HFF-Myc (cell line): ENCODE measurements at places on chromosomes 16 and 17.
A peak's percentile ranks its signal among the peaks of the same experiment; 100 is the strongest.

- no peak for DNase-seq
Measured at GRCh38 chr16:57478396-57479204, 7.7 kb downstream of the DOK4 start.

- no peak for DNase-seq
Measured at GRCh38 chr17:19021622-19022083, 17.1 kb upstream of the FAM83G start.

DNA sequence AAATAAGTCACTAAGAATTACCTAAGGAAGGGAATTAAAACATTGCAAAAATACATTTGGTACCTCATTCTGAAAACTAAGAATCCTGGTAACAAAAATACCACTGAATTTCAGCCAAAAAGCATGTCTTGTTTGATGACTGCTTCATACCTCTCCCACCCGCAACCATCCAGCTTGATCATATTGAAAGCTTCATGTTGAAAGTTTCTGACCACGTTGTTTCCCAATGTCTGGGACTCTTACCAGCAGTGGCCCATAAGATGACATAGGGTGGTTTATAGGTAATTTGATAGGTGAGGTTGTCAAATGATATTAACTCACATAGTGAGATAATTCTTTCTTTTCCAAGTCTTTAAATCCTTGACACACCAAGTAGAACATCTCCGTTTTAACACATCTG is 139.3 kb downstream of the CDH11 start:
- DNase-seq: no peak

- DNase-seq: peak; percentile 26
Measured at GRCh38 chr17:65987988-65988387, 203.9 kb downstream of the CEP112 start.

- no peak for DNase-seq
Measured at GRCh38 chr16:80123189-80123588, 417.6 kb upstream of the DYNLRB2 start.

- DNase-seq: no peak
Measured at GRCh38 chr16:569445-570254, at the start of gene PIGQ. Gene PIGQ (plus strand): TSS chr16:569968. CDS start chr16:574075, 4,107 bp downstream.

- DNase-seq: no peak
Measured at GRCh38 chr17:37750768-37751475, 6.1 kb upstream of the HNF1B start.

DNA sequence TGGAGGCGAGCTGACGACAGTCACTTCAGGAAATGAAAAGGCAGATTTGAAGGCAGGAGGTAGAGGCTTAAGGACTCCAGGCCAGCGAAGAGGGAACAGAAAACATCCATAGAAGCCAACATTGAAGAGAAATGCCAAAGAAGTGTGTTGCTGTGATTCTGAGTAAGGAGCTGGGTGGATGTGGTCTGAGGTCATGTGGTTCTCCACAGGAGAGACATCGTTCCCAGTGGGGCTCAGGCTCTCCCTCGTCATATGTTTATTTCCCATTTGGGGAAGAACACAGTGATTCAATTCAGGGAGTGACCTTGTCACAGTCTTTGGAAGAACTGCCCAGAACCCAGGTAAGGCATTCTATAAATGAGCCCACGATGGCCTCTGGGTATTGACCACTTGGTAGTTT is 6.6 kb upstream of the PMP22 start:
- no peak for DNase-seq

GRCh38 chr17:50765454-50766221 is 1.7 kb downstream of the ANKRD40CL start:
- DNase-seq: no peak

DNA sequence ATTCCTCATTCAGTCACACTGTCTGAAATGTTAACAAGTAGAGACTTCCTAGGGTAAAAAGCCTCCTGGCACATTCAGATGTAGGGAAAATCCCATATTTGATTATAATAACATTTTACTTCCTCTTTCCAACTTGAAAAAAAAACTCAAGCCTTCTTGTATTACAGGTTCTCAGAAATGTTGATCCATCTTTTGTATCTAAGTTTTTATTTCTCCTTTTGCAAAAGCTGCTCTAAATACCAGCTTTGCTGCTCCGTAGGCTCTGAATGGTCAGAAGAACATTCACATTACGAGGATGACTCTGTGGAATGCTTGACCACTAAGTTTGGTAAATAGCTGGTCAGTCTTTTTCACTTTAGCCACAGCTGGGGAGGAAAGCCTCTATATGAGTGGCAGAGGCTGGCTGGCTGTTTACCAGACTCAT is 13.2 kb upstream of the HEATR6 start:
- no peak for DNase-seq

GRCh38 chr17:28553000-28553505 is 629 bp upstream of the UNC119 start:
- no peak for DNase-seq

GRCh38 chr17:63402431-63403212 is 43.5 kb downstream of the CYB561 start:
- DNase-seq: no peak

DNA sequence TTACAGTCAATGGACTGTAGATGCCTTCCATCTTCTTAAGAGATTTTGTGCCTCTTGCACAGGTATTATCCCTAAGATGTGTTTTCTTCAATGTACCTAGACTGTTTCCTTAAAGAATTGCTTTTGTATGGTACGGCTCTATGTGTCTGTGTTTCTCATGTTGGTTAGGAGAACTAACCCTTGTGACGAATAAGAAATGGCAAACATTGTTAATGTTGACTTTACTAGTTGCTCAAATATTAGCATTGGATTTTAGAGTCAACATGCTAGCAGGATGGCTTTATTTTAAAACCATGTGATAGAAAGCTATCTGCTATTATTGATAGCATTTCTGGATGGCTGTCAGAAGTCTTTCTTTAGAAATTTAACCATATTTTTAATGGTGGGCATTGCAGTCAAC is 34.5 kb downstream of the WWOX start:
- DNase-seq: no peak

DNA sequence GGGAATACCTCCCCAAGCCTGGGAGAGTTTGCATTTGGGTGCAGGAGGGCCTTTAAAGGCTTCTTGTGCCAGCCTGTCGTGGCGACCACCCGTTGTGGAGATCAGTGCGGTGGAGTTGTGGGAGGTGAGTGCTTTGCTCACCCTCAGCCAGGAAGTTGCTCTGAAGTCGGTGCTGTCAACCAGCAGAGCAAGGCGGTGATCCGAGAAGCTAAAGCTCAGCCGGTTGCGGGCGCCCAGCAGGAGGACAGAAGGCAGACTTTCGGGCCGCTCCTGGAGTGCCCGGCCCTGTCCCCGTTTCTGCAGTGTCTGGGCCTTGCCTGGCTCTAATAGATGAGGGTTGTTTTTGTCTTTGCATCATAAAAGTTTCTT is 1.4 kb downstream of the UBE2I start:
- no peak for DNase-seq

DNA sequence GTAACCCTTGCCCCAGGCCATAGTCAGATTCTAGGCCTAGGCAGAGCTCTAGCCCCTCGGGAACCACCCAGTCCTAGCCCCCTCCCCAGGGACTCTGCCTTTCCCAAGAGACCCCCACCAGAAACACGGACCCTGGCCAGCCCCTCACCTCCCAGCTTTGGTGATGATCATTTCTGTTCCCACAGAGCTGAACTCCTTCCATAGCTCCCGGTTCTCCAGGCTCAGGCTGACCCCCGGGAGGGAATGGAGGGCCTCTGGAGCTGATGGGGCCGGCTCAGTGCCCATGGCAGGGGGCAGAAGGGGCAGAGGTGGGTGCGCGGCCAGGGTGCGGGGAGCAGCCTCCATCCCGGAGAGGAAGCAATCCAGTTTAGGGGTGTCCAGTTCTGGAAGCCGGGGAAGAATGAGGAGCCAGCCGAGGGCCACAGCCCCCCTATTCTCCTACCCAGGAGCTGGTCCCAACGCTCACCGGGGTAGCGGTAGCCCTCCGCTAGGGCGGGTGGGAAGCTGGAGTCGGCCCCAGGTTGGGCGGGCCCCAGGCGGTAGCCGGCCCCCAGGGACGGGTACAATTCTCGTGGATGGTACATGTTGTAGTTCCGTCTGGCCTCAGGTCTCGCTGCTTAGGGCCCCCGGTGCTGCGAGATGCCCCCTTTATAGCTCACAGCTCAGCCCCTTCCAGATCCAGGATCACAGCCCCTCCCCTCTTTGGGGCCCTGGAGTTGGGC is 953 bp downstream of the TBX6 start:
- no peak for DNase-seq

GRCh38 chr17:13266606-13267005 is 248.8 kb upstream of the ELAC2 start:
- DNase-seq: peak; percentile 10

DNA sequence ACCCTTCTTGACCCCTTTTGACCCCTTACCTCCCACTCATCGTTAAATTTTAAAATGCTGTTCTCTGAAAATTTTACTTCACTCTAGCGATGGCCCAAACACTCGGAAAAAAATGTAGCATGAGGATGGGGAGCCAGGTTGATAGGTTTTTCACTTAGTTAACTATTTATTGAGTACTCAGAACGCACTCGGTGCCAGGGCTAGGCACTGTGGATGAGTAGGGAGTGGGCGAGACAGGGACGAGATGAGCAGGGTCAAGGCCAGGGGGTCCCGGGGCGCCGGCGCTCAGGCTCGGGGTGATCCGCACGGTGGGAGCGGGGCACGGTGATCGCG is 392 bp downstream of the ZSCAN32 start:
- no peak for DNase-seq

GRCh38 chr16:10675861-10676260 is 18.9 kb downstream of the TEKT5 start:
- DNase-seq: no peak

- no peak for DNase-seq
Measured at GRCh38 chr17:67686241-67686640, 31.5 kb upstream of the NOL11 start.

GRCh38 chr17:60846175-60846574 is 168.5 kb downstream of the BCAS3 start:
- DNase-seq: no peak

DNA sequence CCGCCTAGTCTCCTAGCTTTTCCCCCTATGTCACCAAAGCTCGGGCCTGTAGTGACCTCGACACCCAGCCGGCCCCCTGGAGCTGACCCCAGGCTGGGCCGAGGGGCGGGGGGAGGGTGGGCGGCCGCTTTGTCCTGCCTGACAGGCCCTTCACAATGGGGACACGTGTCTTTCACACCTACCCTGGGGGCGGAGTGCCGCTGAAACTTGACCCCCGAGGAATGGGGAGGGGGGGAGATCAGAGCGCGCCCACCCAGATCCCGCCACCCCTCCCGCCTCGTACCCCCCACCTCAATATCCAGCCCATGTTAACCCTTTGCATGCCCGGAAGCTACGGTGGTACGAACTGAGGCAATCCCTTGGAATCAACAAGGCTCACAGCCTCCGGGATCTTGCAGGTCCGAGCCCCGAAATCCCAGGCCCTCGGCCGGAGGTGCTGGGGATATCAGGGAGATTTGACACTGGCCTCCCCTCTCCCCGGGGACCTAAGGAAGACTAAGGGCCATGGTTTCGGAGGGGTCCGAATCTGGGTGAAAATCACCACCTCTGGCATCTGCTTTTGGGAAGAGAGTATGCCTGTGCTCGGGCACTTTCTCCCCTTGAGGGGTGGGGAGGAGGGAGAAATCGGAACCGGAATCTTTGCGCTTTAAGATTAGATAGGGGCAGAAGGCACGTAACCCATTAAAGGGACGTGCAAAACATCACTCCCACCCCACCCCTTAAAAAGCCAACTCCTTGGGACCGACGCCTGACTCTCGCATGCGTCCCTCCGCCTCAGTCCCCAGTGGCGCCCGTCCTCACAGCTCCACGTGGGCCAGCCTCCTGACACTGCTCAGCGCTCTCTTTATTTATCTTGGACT is 2.6 kb downstream of the NOG start:
- DNase-seq: no peak

DNA sequence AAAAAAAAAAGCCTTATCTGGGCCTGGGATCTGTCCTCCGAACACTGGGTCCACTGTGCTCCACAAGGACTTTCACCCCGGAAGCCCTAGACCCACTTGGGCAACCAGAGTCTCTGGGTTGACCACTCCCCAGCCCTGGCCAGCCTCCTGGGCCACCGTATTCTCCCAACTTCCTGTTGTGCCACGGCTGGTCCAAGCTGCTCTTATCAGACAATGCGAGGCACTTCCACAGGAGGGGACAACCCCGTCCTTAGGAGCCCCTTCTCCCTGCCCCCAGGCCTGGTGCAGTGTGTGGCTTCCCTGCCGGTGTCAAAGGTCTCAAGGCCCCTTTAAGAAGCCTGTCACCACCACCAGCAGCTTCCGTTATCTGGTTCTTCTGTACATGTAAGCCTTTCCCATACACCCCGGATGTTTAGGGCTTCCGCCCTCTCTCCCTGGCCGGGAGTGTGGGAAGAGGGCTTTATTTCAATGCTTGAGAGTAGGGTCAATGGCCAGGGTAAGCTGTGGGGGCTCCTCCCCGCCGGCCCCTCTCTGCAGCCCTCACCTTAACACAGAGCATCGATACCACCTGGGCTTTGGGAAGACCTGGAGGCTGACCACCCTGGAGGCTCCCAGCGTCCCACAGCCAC is 313.0 kb downstream of the SEC14L1 start:
- DNase-seq: no peak

DNA sequence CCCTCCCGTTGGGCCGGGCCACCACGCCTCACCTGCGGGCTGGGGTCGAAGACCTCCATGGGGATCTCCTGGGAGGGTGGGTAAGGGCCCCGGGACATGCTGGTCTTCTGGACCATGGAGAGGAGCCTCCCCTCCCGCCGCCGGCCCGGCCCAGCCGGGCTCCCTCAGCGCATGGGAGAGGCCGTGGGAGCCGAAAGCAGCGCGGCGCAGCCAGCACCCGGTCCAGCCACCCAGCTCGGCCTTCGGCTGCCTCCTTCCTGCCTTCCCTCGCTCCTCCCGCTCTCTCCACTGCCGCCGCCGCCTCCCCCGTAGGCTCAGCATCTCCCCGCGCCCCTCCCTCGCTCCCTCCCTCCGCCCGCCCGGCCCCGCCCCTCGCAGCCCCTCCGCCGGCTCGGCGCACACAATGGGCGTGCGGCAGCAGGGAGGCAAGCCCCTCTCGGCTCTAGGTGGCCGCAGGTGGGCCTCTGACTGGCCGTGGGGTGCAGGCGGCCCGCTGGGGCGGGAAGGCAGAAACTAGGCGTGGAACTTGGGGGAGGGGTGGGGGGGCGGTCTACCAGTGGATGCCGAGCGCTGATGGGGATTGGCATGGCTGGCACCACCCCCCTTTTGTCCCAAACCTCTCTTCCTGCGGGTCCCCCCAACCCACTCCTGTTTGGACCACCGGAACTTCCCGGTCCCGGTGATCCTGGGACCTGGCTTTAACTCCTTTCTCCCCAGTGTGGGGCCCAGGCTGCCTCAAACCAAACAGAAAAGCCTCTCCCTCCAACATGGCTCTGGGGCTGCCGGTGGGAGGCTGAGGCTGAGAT is at the start of gene CACNB1:
Gene CACNB1, minus strand, starts transcription at position 290 of the 806 bp plus-strand sequence. Its CDS starts 174 bp downstream, at position 116.
- no peak for DNase-seq

DNA sequence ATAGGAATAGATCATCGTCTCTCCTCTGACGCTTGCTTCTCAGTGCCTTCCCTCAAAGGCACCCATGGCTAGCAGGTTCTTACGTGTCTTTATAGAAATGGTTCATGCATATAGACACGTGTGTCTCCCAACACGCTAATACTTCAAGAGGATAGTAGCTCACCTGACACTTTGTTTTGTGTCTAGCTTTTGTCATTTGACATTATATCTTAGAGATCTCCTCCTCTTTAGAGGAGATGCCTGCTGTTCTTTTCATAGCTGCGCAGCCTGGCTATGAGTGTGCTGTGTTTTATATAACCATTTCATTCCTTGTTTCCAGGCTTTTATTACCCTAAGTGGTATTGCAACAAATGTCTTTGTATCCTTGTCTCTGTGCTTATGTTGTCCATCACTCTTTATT is 411.7 kb downstream of the CPPED1 start:
- no peak for DNase-seq
